Activated CD4-positive, CD25-positive, alpha-beta regulatory T cell (primary cell): ENCODE measurements at places on chromosomes 4 and X.

GRCh38 chr4:18321956-18322530, 300.5 kb upstream of the LCORL start:
- DNase-seq, result no peak

GRCh38 chrX:122771933-122772332, 412.1 kb upstream of the GRIA3 start:
- no peak for DNase-seq

GRCh38 chr4:151165205-151166000, 66.0 kb downstream of the RPS3A start:
- DNase-seq, result no peak

DNA sequence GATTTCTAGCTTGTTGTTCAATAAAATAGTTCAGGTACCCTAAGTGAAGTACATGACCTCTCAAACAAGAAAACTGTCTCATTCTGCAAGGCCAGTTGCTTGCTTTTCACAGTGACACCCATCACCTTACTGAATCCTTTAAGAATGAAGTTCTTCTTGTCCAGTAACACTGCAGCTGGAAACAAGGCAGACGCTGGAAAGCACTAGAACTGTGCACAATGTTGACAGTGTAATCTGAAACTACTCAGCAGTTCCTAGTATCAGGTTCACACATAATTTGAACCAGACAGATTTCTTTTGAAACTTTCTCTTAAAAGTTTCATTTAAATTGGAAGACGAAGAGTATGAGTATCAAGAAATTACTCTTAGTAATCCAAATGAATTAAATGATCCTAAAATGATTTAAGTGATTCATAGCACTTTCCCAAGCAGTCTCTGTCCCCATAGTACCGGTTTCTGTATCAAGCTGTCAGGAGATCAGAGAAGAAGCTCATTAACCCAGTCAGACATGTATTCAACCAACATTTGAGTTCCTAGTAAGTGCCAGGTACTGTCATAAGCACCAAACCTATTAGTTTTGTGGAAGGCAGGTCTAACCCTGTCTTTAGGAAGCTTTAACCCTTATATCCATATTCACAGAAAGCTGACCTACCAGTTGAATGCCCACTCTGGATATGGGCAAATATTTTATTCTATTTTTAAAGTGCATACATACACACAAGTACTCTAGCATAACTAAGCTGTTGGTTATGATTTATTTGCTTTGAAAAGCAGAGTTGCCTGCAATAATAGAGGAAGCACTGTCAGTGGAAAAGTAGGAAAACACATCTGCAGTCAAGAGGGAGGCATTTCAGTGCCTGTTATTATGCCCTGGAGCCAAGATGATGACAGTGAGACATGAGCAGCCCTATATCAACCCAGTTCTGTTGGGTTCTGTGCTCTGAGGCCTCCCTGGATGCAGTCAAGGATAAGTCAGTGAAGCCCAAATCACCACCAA, 63.6 kb downstream of the PALLD start:
- DNase-seq, result no peak

- DNase-seq, result no peak
Observed at GRCh38 chr4:174540175-174540574, 17.9 kb upstream of the HPGD start.

GRCh38 chr4:126916049-126916625, 716.6 kb upstream of the INTU start:
- no peak for DNase-seq

DNA sequence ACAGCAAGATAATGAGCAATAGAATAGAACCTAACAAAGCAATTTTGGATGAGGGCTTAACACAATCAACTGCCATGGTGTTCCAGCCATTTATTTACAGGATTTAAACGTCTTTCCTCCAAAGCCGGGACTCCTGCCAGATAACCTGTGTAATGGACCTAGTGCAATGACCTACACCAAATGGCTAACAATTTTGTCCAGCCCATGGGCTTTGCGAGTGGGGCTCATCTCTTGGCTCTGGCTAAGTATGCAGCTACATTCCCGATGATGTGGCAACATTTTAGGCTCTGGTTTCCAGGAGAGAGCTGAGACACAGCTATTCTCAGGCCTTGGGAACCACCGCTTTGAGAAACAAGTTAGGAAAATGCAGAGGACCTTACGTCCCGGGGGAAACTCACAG, 822.3 kb upstream of the FTHL17 start:
- DNase-seq, result no peak

DNA sequence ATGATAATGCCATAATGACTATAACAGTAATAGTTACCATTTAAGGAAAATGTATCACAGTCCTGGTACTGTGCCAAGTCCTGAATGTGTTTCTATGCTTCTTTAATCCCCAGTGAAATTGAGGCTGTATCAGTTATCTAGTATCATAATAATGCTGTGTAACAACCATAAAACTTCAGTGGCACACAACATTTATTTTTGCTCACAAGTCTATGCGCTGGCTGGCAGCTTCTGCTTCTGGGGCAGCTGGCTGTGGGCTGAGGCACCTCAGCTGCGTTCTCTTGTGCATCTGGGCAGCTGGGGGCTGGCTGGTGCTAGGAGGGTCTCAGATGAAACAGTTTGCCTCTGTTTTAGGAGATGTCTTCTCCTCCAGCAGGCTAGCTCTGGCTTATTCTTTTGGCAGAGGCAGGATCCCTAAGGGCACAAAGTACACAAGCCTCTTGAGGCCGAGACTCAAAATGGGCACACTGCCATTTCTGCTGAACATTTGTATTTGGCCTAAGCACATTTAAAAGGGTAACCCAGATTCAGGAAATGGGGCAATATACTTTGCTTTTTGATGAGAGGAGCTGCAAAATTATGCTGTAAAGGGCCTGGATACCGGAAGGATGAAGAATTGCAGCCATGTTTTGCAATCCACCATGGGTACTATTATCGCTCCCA, 62.6 kb upstream of the DHX15 start:
- DNase-seq, result no peak

GRCh38 chrX:17613979-17614588, 123.2 kb upstream of the SCML1 start:
- DNase-seq, result no peak

- peak; percentile 5 for DNase-seq
Observed at GRCh38 chrX:45824471-45824870, 623.8 kb upstream of the DIPK2B start.

GRCh38 chr4:54103190-54103574, 3.2 kb downstream of the GSX2 start:
- no peak for DNase-seq

GRCh38 chr4:7180938-7181337, 11.4 kb upstream of the SORCS2 start:
- no peak for DNase-seq

DNA sequence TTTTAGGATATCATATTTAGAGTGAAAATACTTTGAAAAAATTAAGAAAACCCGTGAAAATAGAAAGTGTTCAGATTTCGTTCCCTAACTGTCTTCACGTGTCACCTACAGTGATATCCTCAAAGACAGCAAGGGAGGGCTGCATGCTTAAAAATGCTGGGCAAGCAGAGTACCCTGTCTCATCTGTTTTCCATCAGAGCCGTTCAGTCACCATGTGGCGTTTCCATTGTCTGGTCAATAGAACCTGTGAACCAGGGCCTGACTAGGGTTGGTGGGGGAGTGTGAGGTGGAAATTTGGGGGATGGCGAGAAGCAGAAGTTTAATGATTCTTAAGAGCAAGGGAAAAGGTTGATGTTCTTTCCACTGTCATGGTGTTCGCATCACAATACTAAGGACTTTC, 173.9 kb downstream of the BMPR1B start:
- no peak for DNase-seq

DNA sequence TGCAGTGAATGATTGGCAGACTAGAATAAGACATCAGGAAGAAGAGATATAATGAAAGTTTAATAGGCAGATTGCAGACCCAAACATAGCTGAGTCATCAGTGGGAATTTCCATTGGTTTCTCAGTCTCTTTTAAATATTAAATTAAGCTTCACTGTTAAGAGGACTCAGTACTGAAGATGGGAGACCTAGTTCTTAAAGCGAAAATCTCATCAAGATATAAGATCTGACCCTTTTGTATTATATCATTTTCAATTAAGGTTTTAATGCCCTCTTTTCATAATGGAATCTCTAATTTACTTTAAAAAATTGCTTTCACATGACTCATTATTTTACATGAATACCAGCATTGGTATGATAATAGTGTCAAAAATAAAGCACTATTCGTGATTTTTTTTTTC, 168.9 kb upstream of the ATOH1 start:
- no peak for DNase-seq

GRCh38 chr4:42736527-42737195, 79.8 kb upstream of the ATP8A1 start:
- no peak for DNase-seq

DNA sequence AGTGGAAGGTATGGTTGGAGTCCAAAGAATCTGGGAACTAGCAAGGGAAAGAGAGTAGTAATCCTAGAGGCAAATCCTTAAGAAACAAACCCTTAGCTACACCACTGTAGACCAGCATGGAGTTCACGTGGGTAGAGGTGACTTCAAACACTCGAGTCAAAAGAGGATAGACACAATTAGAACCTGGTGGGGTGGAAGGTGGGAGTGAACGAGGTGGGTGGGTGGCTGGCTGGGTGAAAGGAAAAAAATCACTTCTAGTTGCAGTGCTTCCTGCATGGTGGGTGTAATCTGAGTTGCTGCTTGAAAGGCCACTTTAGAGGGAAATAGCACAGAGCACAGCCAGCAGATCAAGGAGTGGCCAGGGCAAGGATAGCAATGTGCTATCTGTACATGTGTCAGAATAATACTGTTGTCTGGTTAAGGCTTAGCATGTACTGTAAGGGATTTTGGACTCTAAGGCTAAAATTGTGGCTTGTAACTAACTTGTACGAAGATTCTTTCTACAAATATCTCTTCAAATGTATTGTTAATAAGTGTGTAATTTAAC, 356.2 kb downstream of the GRIA2 start:
- no peak for DNase-seq

DNA sequence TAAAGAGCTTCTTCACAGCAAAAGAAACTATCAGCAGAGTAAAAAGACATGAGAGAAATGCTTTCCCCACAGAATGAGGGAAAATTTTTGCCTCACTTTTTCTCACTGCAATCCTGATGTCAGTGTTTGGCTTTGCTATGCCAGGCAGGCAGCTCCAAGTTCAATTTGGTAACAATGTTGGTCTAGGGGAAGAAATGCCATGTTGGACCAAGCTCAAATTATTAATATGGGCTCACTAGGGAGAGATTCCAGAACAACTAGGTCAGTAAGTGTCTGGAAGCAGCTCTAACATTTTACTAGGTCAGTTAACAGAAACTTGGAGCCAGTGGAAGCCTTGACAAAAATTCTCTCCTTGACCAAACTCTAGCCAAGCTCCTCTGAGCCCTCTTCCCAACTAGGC, 95.4 kb downstream of the NAF1 start:
- no peak for DNase-seq

GRCh38 chr4:21134994-21135393, 434.7 kb downstream of the PACRGL start:
- no peak for DNase-seq

DNA sequence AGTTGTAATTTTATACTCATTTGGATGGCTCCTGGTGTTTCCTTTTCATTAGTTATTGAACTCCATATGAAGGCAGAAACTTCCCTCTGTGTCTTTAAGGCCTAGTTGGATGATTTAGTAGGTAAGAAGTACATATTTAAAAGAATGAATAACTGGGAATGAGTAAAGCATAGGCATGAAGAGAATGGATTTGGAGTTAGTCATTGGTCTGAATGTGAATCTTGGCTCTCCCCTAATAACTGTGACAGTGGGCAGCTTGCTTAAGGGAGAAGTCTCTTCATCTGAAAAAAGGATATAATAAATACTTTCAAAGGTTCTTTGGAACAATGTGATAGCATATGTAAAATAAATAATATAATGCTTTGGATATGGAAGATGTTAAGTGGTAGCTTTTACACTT, 13.2 kb downstream of the SNX25 start:
- DNase-seq, result no peak

- no peak for DNase-seq
Observed at GRCh38 chr4:151052785-151053184, 37.7 kb upstream of the LRBA start.

DNA sequence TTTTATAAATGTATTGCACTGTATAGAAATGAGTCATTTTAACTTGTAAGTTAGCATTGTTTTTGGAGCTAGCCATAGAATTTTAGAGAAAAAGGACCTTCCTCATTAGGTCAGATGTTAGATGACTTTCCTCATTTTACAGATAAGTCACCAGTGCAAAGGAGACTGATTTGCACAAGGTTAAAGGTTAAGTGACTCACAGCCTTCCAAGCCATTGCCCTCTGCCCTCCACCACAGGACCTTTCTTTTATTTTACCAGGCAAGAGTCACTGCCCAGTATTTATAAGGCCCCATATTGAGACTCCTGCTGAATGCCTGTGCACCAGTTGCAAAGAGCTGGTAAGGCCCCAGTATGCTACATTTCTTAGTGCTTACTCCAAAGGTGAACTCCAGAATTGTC, 4.2 kb upstream of the ABCG2 start:
- no peak for DNase-seq

DNA sequence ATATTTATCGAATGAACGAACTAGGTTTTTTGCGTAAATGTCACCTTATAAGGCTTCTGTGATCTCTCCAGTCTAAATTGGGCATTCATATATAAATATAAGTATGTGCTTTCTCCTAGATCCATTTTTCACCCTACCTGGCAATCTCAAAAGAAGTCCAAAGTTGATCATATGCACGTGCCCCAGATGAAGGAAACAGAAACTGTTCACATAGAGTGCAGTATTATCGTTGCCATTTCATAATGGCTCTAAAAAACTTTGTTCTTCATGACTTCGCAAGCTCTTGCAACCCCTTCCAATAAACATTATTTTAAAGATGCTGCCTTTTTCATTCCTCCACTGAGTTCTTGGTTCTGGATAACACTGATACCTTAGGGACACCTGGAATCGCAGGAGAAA, 708 bp downstream of the INTS12 start:
- no peak for DNase-seq

- no peak for DNase-seq
Observed at GRCh38 chrX:71669492-71669891, 2.1 kb downstream of the LOC101059915 start.

DNA sequence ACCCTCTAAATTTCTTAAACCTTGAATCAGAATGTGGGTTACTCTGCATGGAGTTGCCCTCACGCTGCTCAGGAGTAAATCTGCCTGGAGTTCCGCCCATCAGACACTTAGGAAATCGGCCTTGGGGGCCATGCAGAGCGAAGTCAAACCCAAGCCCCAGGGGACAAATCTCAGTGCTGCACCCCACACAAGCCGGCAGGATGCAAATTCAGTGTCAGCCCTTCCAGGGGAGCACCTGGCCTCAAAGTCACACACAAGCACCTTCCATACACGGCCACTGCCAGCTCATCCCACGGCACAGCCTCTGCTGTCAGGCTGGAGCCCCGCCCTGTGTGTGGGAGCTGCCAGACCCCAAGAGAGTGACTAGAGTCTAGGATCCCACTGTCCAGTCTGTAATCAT, 27.4 kb downstream of the RNF212 start:
- no peak for DNase-seq
